ENCODE measurements at places on chromosomes 7 and 10.

- DNase-seq: no peak
Observed at GRCh38 chr10:111221682-111222480, 145.1 kb downstream of the ADRA2A start.

GRCh38 chr7:1987084-1987535 is 245.6 kb downstream of the MAD1L1 start:
- DNase-seq: no peak

GRCh38 chr7:149310113-149310836 is 48.3 kb downstream of the ZNF783 start:
- no peak for DNase-seq

- no peak for DNase-seq
Observed at GRCh38 chr10:31484431-31485135, 165.6 kb downstream of the ZEB1 start.

All from activated CD4-positive, CD25-positive, alpha-beta regulatory T cell treated with anti-CD3 and anti-CD28 coated beads, Interleukin-2, amount 50 U/mL, for 72 hours (primary cell).